Thymus (tissue), 14 donors: ENCODE measurements at places on chromosomes 3 and 15. TPM values are rescaled to one million over a fixed set of nuclear protein-coding genes. Genes with fewer than 3 reads are reported as not detected.

The PODXL2 gene
- polyA plus RNA-seq: 2.2 TPM

The ALDH1A2 gene
- 1.8 TPM for polyA plus RNA-seq

The ACTRT3 gene
- polyA plus RNA-seq: 1.5 TPM

The ECE2 gene
- polyA plus RNA-seq: not detected

The ZPLD1 gene
- polyA plus RNA-seq: 0.11 TPM

The RAB6B gene
- polyA plus RNA-seq: 2.1 TPM

The SEC62 gene
- 39.2 TPM for polyA plus RNA-seq

The SSUH2 gene
- polyA plus RNA-seq: 1.0 TPM

The PIF1 gene
- 8.4 TPM for polyA plus RNA-seq

The CCRL2 gene
- 19.1 TPM for polyA plus RNA-seq

The C2CD4A gene
- polyA plus RNA-seq: 11.6 TPM

The FBXO40 gene
- 0.02 TPM for polyA plus RNA-seq

The BHLHE40 gene
- 30.1 TPM for polyA plus RNA-seq

The SLC24A5 gene
- 0.07 TPM for polyA plus RNA-seq

The SIDT1 gene
- 12.6 TPM for polyA plus RNA-seq

The VIPR1 gene
- 4.4 TPM for polyA plus RNA-seq

The TMEM207 gene
- polyA plus RNA-seq: not detected

The C3orf49 gene
- polyA plus RNA-seq: 0.05 TPM

The FBLN2 gene
- polyA plus RNA-seq: 12.2 TPM

The KBTBD13 gene
- polyA plus RNA-seq: under 0.01 TPM

The RBMS3 gene
- 12.8 TPM for polyA plus RNA-seq

The RTF1 gene
- polyA plus RNA-seq: 19.0 TPM

The ADAMTS17 gene
- 5.6 TPM for polyA plus RNA-seq

The BUB1B gene
- 7.3 TPM for polyA plus RNA-seq

The FGF7 gene
- 5.0 TPM for polyA plus RNA-seq

The SLC28A1 gene
- 0.18 TPM for polyA plus RNA-seq

The DISP2 gene
- 0.55 TPM for polyA plus RNA-seq

The SLCO2A1 gene
- polyA plus RNA-seq: 3.9 TPM

The IMPG2 gene
- polyA plus RNA-seq: 0.23 TPM

The SAMD7 gene
- polyA plus RNA-seq: not detected

The ARGFX gene
- 0.05 TPM for polyA plus RNA-seq

The RAB7A gene
- polyA plus RNA-seq: 167 TPM

The CIB2 gene
- polyA plus RNA-seq: 11.2 TPM

The ZNF662 gene
- polyA plus RNA-seq: 5.5 TPM
